T follicular helper cell (primary cell): ENCODE measurements at places on chromosomes 4 and X.
A peak's percentile ranks its signal among the peaks of the same experiment; 100 is the strongest.

DNA sequence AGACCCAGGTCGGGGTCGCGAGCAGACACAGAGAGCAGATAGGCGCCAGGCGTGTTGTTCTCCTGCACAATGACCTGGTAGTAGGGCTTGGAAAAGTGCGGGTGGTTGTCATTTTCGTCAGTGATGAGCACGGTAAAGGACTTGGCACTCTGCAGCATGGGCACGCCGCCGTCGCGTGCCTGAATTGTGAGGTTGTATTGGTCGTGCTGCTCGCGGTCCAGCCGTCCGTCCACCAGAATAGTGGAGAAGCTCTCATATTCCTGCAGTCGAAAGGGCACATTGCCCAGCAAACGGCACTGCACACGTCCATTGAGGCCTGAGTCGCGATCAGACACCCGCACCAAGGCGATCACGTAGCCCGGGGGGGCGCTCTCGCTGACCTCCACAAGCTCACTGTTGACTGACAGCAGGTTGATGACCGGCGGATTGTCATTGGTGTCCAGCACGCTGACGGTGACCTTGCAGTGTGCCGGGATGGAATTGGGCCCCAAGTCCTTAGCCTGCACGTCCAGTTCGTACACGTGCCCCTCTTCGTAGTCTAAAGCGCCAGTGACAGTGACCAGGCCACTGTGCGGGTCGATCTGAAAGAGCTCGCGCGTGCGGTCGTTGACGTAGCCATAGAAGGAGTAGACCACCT, 2.8 kb downstream of the PCDH19 start:
- no peak for DNase-seq

DNA sequence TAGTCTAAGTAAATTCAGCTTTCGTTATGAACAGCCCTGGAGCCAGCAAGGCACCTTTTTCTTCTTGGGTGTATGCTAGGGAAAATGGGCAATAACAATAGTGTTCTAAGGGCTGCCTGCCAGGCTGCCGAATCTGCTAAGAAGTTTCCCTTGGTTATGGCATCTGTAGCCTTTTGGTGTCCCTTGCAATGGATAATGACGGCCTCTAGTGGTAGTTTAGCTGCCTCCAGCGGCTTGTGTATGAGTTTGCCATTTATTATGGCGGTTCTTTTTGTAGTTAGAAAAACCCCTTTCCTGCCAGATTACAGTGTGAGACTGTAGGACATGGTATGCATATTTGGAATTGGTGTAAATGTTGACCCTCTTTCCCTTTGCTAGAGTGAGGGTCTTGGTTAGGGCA, 78.9 kb upstream of the SPIN4 start:
- DNase-seq = no peak

DNA sequence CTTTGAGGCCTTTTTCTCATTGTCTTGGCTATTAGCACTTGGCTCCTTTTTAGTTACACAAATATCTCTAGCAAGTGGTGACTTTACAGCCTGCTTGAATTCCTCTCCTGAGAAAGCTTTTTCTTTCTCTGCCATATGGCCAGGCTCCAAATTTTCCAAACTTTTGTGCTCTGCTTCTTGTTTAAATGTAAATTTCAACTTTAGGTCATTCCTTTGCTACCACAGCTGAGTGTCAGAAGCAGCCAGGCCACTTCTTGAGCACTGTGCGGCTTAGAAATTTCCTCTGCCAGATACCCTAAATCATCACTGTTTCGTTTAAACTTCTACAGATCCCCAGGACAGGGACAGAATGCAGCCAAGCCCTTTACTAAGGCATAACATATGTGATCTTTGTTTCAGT, 222.4 kb downstream of the FBXO8 start:
- no peak for DNase-seq

DNA sequence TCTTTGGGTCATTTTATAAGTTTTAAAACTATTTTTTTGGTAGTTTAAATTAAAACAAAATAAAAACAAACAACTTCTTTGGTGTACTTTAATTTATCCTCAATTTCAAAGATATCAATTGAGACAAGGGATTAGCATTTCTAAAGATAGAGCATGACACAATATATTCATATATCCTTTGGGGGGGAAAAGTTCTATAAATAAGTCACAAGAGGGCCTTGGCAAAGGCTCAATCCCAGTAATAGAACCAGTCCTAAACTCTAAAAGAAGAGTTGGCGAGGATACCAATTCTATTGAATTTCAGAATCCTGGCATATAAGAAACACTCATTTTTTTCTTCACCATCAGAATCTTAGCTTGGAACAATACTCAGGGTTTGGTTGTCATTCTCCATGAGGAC, 89.7 kb downstream of the COL4A6 start:
- no peak for DNase-seq

GRCh38 chrX:71282514-71283402, 677 bp upstream of the NONO start:
- peak; percentile 23 for DNase-seq

- no peak for DNase-seq
These were observed 11.0 kb downstream of the DHRSX start for GRCh38 chrX:2489446-2490445.
